Kidney epithelial cell (primary cell): ENCODE measurements at places on chromosomes 16 and 17.

DNA sequence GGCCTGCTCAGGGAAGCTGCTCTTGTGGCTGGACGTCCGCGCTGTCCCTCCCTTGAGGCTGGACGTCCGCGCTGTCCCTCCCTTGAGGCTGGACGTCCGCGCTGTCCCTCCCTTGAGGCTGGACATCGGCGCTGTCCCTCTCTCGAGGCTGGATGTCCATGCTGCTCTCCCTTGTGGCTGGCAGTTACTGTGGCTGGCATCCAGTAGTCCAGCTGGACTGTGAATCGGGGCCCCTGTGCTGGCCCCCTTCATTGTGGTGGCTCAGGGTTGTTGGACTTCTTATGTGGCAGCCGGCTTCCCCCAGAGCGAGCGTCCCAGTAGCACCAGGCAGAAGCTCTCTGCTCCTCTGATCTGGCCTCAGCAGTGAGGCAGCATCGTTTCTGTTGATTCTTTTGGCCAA lies 141.5 kb downstream of the IRF8 start:
- no peak for DNase-seq

DNA sequence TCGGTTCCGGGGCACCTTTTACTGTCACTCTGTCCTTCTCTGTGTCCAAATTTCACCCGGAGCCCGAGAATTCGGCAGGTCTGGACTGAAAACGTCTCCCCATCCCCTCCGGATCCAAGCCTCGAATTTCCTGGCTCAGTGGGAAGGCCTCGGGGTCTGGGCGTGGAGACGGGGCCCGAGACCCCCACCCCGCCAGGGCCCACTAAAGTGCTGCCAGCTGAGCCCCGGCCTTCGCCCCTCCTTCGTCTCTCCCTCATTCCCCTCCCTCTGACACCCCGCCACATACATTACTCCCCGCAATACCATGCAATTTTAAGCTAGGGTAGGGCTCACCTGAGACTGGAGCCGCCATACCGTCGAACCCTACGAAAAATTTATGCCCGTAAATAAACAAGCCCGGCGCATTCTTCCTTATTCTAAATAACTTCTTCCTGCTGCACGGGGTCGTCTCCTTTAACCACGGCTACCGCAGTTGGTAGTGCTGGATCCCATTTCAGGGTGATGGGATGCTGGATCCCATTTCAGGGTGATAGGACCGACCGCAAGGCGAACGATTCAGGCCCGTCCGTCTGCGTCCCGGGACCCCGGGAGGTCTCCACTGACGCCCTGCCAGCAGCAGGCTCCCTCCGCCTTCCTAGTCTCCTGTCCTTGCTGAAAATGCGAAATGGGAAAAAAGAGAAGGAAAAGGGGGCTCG lies 4.4 kb upstream of the OR1F1 start:
- no peak for DNase-seq

DNA sequence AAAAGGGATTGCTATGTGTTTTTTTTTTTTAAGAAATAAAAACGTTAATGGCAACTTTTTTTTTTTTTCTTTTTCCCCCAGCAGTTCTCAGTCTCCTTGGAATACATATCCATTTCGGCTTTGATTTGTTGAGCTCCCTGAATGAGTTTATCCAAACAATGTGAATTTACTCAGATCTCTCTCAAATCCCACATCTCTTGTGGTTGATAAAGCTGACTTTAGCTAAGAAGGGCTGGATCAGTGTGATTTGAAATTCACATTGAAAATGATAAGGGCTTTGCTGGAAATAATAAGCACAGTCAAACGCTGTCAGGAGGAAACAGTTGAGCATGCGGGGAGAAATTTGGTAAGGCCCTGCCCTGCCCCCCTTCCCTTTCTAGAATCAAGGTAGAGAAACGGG lies 74.1 kb upstream of the IRX3 start:
- DNase-seq, result no peak

GRCh38 chr16:17313085-17313611 lies 157.6 kb downstream of the XYLT1 start:
- DNase-seq, result no peak

GRCh38 chr17:30565073-30565935 lies 88.1 kb downstream of the GOSR1 start:
- no peak for DNase-seq

DNA sequence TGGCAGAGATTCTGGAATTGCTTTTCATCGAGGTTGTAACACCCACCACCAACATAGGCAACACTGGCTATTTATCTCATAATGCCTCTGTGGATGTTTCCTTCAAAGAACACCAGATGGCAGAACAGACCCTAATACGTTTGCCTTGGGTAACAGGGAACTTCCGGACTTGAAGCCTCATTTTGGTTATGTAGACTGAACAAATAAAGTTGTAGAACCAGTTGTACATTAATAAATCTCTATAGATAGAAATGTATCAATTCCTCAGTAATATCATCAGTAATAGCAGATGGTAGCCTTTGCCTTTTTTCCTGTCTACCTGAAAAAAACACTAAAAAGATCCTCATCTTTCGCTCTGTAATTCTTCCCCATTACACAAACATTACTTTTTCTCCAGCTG lies 25.9 kb upstream of the APOH start:
- DNase-seq, result peak; percentile 49

- no peak for DNase-seq
Observed at GRCh38 chr17:56815711-56816110, 18.0 kb downstream of the C17orf67 start.

DNA sequence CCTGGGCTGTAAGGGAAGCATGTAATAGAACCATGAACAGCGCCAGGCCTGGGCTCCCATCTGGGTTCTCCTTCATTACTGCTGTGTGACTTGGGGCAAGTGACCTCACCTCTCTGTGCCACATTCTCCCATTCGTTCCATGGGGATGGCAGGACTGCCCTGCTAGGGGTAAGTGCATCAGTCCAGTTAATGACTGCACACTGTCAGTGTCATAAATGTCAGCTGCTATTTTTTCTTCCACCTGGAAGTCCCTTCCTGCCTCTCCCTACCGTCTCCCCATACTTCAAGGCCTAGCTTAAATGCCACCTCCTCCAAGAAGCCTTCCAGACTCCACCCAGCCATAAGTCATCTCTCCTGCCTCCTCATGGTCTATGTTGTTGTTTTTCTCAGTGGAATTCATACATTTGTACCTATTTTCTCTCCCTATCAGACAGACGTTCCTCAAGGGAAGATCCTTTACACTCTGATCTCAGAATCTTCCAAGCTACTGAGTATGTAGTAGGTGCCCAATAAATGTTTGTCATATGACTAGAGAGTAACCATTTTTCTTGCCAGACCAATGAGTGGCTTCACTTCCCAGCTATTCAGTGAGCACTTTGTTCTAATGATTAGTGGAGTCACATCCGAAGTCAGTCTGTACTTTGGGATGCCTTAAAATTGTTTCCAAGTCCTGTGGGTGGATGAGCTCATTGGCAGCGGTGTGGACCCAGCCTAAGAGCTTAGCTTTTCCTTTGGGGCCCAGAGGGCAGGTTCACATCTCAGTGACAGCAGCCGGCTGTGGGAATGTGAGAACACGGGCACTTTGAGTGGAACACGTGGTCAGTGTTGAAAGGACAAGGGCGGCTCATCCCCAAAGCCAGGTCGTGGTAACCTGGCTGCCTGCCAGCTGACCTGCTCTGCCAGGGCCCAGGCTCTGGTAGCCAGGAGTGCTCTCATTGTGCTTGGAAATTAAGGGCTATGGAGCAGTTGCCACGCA lies 147.5 kb upstream of the GSE1 start:
- DNase-seq, result no peak

DNA sequence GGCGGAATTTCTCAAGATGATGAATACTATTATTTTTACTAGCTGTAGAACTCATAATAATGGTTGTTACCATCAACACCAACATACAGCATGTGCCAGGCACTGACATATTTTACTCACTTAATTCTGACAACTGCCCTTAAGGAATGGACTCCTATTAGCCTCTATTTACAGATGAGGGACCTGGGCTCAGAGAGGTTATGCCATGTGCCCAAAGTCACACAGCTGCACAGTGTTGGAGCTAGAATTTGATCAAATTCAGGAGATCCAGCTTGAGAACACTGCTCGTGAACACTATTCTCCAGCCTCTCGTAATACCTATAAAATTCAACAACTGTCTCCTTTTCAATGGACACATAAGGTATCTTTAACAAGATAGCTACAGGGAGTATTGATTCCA lies 97.2 kb downstream of the XYLT1 start:
- DNase-seq, result no peak

DNA sequence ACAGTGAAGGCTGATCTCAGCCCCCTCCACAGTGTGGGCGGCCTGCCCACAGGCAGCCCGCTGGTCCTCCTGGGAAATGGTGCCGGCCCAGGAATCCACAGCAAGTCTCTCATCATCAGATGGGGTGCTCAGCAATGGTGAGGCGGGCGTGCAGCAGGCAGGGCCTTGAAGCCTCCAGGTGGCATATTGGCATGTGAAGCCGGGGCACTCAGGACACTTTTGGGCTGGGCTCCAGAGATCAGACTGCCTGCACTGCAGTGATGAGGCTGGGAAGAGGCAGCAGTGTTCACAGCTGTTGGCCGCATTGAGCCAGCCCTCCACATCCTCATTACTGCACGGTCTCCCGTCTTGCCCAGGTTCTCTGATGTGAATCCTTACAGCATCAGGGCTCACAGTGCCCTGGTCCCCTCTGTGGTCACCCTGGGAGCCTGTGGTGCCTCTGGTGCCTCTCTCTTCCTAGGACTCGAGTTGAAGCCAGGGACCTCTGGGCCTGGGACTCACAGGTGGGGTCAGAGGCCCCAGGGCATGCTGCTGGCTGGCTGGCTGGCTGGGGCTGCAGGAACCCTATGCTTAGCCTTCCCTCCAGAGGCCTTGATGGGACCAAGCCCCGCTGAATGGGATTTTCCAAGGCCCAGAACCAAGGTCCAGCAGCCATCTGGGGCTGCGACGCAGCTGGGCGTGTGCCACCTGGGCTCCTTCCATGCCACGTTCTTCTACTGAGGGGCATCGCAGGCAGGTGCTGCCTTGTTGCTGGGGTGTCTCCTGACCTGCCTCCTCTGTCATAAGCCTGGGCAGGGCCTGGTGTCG lies 48.6 kb downstream of the TNFRSF13B start:
- DNase-seq, result no peak

GRCh38 chr17:2214047-2214928 lies 89.3 kb downstream of the SMG6 start:
- DNase-seq, result peak; percentile 51

GRCh38 chr17:27585792-27586191 lies 45.2 kb upstream of the LGALS9 start:
- no peak for DNase-seq

DNA sequence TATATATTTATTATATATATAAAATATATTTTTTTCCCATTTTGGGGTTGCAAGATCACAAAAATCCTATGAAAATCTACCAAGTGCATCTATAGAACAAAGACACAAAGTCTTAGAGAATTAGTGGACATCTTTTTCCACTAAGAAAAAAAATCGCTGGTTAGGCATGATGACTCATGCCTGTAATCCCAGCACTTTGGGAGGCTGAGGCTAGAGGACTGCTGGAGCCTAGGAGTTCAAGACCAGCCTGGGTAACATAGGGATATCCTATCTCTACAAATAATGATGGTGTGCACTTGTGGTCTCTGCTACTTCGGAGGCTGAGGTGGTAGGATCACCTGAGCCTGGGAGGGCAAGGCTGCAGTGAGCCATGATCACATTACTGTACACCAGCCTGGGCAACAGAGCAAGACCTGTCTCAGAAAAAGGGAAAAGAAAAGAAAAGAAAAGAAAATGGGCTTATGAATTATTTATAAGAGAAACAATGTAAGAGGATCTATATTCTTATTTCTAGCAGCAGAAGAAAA lies 185.1 kb upstream of the PSMD7 start:
- no peak for DNase-seq

DNA sequence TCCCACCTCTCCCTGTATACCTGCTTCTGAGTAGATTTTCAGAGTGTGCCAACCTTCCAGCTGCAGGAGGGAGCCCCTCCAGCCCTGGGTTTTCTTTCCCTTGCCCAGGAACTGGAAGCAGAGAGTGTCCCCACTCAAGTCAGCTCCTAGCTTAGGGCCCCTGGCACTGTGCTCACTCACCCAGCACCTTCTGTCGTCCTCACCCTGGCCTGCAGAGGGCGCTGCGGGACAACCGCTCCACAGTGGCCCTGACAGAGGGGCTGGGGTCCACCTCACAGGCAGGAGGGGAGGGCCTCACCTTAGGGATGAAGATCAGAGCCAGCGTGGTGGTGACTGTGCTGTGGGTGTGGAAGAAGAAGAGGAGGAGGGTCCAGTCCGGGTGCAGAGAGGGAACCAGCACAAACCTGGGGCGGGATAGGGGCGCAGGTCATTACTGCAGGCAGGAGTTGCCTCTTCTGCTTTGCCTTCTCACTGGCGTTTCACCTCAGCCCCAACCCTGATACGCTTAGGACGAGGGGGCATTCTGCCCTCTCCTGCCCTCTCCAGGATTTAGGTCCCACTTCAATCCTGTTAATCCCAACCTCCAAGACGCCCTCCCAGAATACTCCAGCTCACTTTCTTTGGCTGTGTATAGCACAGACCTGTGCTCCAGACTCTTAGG lies 10.0 kb downstream of the GPR179 start:
- no peak for DNase-seq

DNA sequence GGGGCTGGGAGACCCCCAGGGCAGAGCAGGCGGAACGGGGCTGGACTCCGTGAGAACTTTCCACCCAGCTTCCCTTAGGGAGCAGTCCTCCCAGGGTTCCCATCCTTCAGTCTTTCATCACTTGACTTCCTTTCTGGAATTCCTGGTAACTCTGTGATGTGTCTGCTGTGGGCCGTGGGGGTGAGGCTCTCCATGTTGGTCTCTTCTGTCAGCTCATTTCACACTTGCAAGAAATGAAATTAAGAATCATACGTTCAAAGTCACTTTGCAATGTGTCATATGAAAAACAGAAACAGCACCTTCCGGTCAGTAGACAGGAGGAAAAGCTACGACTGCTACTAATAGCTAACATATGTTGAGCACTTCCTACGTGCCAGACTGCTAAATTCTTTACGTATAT lies 5.4 kb upstream of the BBS2 start:
- no peak for DNase-seq

DNA sequence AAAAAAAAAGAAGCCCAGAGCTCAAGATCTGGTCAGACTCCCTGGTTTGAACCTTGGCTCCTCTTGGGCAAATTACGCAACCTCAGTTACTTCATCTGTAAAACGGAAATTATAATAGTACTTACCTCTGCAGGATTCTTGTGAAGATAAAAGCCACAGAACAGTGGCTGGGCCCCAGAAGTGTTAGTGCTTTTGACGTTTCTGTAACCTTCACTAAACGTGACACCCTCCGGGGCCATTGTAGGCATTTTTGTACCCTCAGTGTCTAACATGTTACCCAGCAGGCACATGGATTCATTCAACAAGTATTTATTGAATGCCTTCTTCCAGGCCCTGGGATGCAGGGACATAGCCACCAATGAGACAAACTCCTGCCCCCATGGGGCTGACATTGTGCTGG lies 58.0 kb downstream of the PITPNC1 start:
- no peak for DNase-seq
